ENCODE measurements at places on chromosomes 4 and X.

DNA sequence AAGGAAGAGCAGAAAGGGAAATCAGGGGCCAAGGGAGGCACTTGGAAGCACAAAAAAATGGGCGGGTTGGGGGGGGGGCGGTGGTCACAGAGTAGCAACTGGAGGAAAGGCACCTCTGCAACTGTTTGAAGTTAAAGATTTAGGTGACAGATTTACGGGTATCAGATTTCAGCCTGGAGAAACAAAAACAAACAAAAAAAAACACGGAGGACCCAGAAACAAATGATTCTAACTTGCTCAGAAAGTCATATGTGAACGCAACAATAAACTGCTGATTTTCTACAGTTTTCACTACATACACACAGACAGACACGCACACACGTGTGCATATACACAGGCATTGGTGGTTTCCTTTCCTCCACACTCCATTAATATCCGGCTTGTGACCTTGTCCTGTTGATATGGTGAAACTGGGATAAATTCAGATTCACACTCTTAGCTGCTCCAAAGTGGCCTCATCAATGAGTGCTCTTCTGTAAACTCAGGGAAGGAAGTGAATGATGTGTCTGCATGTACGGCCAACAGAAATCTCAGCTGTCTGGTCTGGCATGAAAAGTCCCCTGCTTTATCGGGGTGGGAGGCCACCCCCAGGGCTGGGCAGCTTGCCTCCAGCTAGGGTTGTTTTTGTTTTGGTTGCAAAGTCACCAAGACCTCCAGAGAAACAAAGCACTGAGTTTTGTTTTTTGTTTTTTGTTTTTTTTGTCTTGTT lies 54.3 kb downstream of the CHST7 start:
- no peak for DNase-seq

DNA sequence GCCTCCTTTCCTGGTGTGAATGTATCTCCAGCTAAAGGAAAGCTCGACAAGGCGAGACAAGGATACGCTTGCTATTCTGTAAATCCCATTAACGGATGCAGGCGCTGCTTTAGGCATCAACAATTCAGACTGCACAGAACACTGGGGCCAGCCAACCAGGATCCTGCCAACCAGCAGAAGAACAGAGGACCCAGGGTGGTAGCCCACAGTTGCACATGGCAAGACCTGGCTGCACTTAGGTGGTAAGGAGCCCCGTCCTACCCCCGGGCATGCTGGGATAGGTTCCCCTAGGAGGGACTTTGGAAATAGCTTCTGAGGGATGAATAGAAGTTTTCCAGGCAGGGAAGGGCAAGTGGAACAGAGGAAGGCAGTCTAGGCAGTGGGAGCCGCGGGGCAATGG lies 20.7 kb downstream of the PSAPL1 start:
- DNase-seq = no peak

DNA sequence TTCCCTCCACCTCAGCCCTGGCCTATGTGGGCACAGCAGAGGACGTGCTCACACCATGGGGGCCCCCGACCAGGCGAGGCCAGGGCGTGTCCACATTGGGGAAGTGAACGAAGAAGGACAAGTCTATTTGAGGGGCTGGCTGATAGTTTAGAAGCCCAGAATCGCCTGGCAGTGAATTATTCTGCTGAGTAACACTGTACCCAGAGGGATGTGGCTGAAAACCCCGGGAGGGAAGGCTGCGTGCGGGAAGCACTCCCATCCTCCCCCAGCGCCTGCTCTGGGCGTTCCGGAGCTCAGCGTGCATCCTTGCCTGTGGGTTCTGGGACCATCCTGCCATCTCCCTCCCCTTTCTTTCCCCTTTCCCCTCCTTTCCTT lies 66.6 kb downstream of the TRMT44 start:
- no peak for DNase-seq

- no peak for DNase-seq
Observed at GRCh38 chr4:7408166-7408565, 26.6 kb downstream of the PSAPL1 start.

GRCh38 chr4:139300431-139301112 lies 733 bp upstream of the NAA15 start:
- peak; percentile 37 for DNase-seq

- no peak for DNase-seq
Observed at GRCh38 chrX:138742217-138742616, 30.7 kb upstream of the FGF13 start.

- peak; percentile 11 for DNase-seq
Observed at GRCh38 chr4:65089666-65090065, 580.6 kb downstream of the EPHA5 start.

GRCh38 chr4:123896446-123897071 lies 500.0 kb downstream of the SPRY1 start:
- no peak for DNase-seq

- DNase-seq = no peak
Observed at GRCh38 chr4:127196655-127197352, 436.0 kb upstream of the INTU start.

DNA sequence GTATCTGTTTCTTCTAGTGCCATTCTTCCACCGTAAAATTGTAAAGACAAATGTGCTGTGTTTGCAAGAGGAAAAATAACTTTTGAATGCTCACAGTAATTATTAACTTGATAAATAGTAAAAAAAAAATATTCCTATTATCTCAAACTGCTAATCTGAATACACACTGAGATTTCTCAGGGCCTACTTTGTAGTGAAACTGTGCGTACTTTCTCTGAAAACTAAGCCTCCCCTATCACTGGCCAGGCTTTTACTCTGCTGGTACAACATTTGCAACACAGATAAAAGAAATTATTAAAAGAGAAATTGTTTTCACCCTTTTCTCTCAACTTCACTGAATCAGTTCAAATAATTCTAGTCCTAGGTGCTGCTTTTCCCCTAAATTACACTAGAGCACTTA lies 137.3 kb downstream of the PRDM5 start:
- DNase-seq = no peak

- no peak for DNase-seq
Observed at GRCh38 chr4:170872794-170873193, 783.0 kb upstream of the AADAT start.

DNA sequence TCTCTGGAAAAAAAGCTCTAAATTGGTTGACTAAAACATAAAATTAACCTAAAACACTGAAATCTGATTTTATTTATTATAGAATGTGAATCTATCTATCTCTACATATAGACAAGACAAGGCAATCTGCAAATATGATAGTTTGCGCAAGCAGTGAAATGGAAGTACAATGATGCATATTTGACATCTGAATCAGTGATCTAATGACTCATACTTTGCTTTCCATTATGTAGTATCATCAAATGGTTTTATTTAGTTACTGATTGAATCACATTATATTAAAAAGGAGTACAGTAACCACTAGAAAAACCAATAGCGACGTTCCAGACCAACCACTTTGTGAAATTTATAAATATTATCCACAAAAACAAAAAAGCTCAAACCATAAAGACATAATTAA lies 1969.3 kb downstream of the PCDH7 start:
- DNase-seq = no peak

GRCh38 chrX:8632924-8633323 lies 99.0 kb downstream of the ANOS1 start:
- DNase-seq = no peak

- DNase-seq = no peak
Observed at GRCh38 chrX:123731258-123731986, 1.4 kb downstream of the THOC2 start.

- DNase-seq = no peak
Observed at GRCh38 chr4:77169481-77169880, 12.5 kb downstream of the CCNG2 start.

Data from amniotic stem cell (primary cell).